ENCODE measurements at places on chromosomes 6 and 20. TPM values are rescaled to one million over a fixed set of nuclear protein-coding genes. Genes with fewer than 3 reads are reported as not detected.

ZDHHC14 gene
- total RNA-seq = 11.4 TPM

DACT2 gene
- 2.0 TPM for total RNA-seq

GRCh38 chr6:157563611-157564284, 182.8 kb downstream of the ZDHHC14 start:
- H3K4me1 ChIP-seq = no peaks in the 10 kb centered on the region
- H3K36me3 ChIP-seq = no peaks in the 10 kb centered on the region
- H3K27me3 ChIP-seq = no peaks in the 10 kb centered on the region
- no peak overlapping the region for H3K27ac ChIP-seq
- H3K4me3 ChIP-seq = no peak overlapping the region

DNA sequence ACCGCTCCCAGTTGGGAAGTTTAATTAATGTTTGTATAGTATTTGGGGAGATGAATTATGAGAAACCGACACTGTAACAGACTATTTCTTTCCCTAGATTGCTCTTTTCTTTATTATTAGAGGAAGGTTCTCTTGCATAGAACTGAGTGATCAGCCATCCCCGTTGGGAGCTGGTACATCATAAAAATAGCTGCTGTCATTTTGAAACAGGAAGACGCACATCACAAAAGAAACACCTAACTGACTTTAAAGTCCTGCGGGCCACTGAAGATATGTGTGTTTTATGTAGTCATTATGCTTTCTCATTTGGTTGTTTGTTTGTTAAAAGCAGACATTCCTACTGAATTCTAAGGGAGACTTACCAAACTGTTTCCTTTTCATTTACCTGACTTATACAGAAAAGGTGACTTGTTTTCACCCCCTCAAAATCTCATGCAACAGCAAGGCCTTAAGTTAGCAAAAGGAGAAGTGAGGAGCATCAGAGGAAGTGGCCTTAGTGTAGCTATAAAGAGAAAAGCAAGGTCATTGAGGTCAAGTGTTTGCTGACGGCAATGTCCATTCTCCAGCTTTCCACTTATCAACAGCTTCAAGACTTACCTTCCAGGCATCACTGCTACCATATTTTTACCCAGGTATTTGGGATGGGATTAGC, 91.0 kb downstream of the PKHD1 start:
- H3K27ac ChIP-seq = no peak overlapping the region
- H3K36me3 ChIP-seq = no peaks in the 10 kb centered on the region
- no peak overlapping the region for H3K4me3 ChIP-seq

DNA sequence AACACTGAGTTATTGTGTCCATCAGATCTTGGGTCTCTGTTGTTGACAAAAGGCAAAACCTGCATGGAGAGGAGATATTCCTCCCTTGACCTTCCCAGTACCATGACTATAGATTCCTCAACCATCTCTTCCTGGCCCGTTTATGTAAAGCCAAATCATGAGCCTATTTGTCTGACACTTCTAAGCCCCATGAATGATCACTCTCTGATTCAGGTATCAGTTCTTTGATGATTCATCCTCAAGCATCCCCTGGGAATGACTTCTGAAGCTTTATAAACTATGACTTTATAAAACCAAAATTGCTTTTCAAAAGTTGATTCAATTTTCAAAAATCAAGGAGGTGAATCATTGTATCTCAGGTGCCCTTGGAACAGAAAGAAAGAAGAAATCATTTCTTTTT, 78.7 kb upstream of the LOC128125822 start:
- no peaks in the 10 kb centered on the region for H3K4me1 ChIP-seq
- no peak overlapping the region for H3K27ac ChIP-seq
- no peaks in the 10 kb centered on the region for H3K27me3 ChIP-seq
- DNase-seq = no peak

- H3K27ac ChIP-seq = no peak overlapping the region
- H3K36me3 ChIP-seq = no peaks in the 10 kb centered on the region
- no peaks in the 10 kb centered on the region for H3K4me1 ChIP-seq
- H3K4me3 ChIP-seq = no peak overlapping the region
- H3K27me3 ChIP-seq = no peaks in the 10 kb centered on the region
- no peak for DNase-seq
Measured at GRCh38 chr20:18987781-18988360, 174.3 kb downstream of the SCP2D1 start.

GRCh38 chr6:11043378-11043960, 636 bp downstream of the ELOVL2 start:
- no peak overlapping the region for H3K27ac ChIP-seq
- H3K36me3 ChIP-seq = no peaks in the 10 kb centered on the region
- peaks cover 28% of the 10 kb centered on the region for H3K27me3 ChIP-seq
- no peaks in the 10 kb centered on the region for H3K4me1 ChIP-seq

POM121L2 gene
- total RNA-seq = 0.07 TPM

OR2H1 gene
- not detected for total RNA-seq

GRCh38 chr6:10418361-10418861, 3.5 kb upstream of the TFAP2A start:
- no peaks in the 10 kb centered on the region for H3K4me1 ChIP-seq
- no peak overlapping the region for H3K27ac ChIP-seq
- H3K4me3 ChIP-seq = no peak overlapping the region
- no peak for DNase-seq

DSP gene
- 250 TPM for total RNA-seq

- H3K27me3 ChIP-seq = no peaks in the 10 kb centered on the region
- no peak overlapping the region for H3K27ac ChIP-seq
- H3K4me3 ChIP-seq = no peak overlapping the region
- DNase-seq = no peak
- H3K36me3 ChIP-seq = peaks cover 4% of the 10 kb centered on the region
Measured at GRCh38 chr6:135488023-135488422, 9.5 kb downstream of the AHI1 start.

- no peak overlapping the region for H3K4me3 ChIP-seq
- no peak for DNase-seq
- no peak overlapping the region for H3K27ac ChIP-seq
- no peaks in the 10 kb centered on the region for H3K36me3 ChIP-seq
- H3K27me3 ChIP-seq = no peaks in the 10 kb centered on the region
Measured at GRCh38 chr6:138073264-138073663, 34.0 kb downstream of the PERP start.

DNA sequence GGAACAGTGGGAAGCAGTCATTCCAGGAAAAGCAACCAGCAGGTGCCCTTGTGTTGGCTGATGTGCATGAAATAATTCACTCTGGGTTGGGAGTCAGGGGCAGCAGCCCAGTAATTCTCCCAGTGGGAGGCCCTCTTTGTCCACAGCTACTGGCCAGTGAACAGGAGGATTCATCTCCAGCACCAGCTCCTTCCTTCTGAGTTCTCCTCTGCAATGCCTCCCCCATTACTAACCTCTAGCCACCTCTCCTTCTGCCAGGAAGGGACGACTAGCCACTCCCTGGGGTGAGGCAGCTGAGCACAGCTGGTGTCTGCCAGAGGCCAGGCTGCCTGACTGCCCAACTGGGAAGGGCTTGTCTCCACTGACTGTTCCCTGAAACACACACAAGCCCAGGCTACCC, 12.5 kb upstream of the R3HDML start:
- peak overlapping the region; percentile 46 for H3K27ac ChIP-seq
- H3K4me1 ChIP-seq = peaks cover 4% of the 10 kb centered on the region
- no peaks in the 10 kb centered on the region for H3K36me3 ChIP-seq

DNA sequence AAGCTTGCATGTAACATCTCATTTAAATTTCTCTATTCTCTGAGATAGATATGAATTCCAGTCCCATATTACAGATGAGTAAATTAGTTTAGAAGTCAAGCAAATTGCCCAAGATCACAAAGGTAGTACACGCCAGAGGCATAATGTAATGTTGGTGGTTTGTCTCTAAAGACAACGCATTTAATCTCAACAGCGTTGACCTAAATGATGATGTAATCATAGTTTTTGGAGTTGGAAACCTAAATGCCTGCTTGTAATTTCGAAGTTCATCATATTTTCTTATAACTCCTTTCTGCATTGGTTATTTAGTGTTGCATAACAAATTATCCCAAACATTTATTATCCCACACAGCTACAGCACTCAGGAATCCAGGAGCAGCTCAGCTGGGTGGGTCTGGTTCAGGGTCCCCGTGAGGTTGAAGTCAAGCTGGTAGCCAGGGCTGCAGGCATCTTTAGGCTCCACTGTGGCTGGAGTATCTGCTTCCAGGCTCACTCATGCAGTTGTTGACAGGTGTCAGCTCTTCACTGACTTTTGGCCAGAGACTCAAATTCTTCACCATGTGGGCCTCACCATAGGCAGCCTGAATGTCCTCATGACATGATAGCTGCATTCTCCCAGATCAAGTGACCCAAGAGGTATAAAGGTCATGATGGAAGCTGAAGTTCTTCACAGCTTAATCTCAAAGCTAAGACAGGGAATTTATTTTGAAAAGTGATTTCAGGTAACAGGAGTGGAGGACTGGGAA, 122.0 kb upstream of the SPTLC3 start:
- DNase-seq = no peak
- H3K27me3 ChIP-seq = no peaks in the 10 kb centered on the region
- no peak overlapping the region for H3K27ac ChIP-seq
- no peaks in the 10 kb centered on the region for H3K4me1 ChIP-seq
- H3K4me3 ChIP-seq = no peak overlapping the region

- H3K4me1 ChIP-seq = no peaks in the 10 kb centered on the region
- H3K4me3 ChIP-seq = no peak overlapping the region
- H3K36me3 ChIP-seq = no peaks in the 10 kb centered on the region
- DNase-seq = no peak
- H3K27me3 ChIP-seq = no peaks in the 10 kb centered on the region
- no peak overlapping the region for H3K27ac ChIP-seq
Measured at GRCh38 chr6:105459049-105459448, 56.2 kb upstream of the PREP start.

- no peaks in the 10 kb centered on the region for H3K36me3 ChIP-seq
- H3K4me3 ChIP-seq = no peak overlapping the region
- no peak for DNase-seq
- no peaks in the 10 kb centered on the region for H3K4me1 ChIP-seq
- no peak overlapping the region for H3K27ac ChIP-seq
- no peaks in the 10 kb centered on the region for H3K27me3 ChIP-seq
Measured at GRCh38 chr6:105849746-105850145, 236.4 kb upstream of the PRDM1 start.

- no peak for DNase-seq
- H3K27me3 ChIP-seq = no peaks in the 10 kb centered on the region
- H3K36me3 ChIP-seq = no peaks in the 10 kb centered on the region
- H3K27ac ChIP-seq = no peak overlapping the region
Measured at GRCh38 chr20:32165836-32166545, 41.6 kb downstream of the PLAGL2 start.

- H3K36me3 ChIP-seq = no peaks in the 10 kb centered on the region
- H3K4me1 ChIP-seq = no peaks in the 10 kb centered on the region
- H3K27ac ChIP-seq = no peak overlapping the region
- H3K4me3 ChIP-seq = no peak overlapping the region
- no peak for DNase-seq
Measured at GRCh38 chr6:74871757-74872156, 334.1 kb downstream of the COL12A1 start.

GSTA2 gene
- total RNA-seq = 0.22 TPM

DNAH8 gene
- total RNA-seq = not detected

GRCh38 chr20:13515291-13515690, 123.4 kb downstream of the TASP1 start:
- H3K27me3 ChIP-seq = no peaks in the 10 kb centered on the region
- no peak for DNase-seq
- no peak overlapping the region for H3K27ac ChIP-seq
- no peak overlapping the region for H3K4me3 ChIP-seq
- no peaks in the 10 kb centered on the region for H3K4me1 ChIP-seq
- no peaks in the 10 kb centered on the region for H3K36me3 ChIP-seq

KIAA0408 gene
- 1.6 TPM for total RNA-seq

DNA sequence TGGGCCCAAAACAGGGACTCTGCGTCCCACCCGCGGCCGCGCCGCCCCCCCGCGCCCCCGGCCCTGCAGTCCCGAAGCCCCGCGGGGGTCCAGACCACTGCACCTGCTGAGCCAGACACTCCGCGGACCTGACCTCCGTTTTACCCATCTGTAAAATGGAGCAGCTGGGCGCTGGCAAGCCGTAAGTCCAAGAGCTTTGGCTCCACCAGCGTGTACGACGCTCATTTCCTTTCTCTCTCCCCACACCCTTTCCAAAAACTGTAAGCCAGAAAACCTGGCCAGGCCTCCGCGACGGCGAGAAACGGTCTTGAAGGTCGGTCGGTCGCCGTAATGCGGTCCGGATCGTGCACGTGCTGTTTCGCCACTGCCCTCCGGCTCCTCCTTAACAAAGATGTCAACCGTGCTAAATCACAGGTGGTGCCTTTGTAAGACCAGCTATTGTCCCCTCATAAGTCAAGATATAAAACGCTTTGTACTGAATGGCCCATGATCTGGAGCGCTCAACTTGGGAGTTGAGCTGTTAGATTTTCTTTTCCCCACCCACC, 7.8 kb upstream of the NR2E1 start:
- H3K36me3 ChIP-seq = no peaks in the 10 kb centered on the region
- H3K27ac ChIP-seq = no peak overlapping the region
- no peak for DNase-seq
- H3K27me3 ChIP-seq = peaks cover 96% of the 10 kb centered on the region
- H3K4me1 ChIP-seq = no peaks in the 10 kb centered on the region
- peak overlapping the region; percentile 12 for H3K4me3 ChIP-seq

DNA sequence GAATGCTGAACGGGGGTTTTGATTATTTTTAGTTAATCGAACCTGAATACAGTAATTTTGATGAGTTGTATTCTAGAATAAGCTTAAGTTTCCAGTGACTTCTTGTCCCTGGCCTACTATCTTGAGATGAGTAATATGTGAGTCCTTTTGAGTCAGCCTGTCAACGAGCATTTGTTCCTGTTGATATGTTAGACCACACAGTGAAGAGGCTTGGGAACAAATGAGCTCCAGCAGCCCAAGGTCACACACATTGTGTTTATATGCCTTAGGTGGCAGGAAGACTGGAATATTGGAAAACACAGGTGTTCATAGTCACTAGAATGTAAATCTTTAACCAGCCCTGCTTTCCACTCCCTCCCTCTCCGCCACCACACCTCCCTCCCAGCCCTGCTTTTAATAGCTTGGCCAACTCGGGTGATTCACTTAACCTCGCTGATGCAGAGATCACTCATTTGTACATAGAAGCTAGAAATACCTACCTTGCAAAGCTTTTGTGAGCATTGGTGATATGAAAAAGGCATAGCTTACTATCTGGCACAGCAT, 9.1 kb downstream of the SMPDL3A start:
- peaks cover 3% of the 10 kb centered on the region for H3K4me1 ChIP-seq
- peak; percentile 84 for DNase-seq
- no peak overlapping the region for H3K4me3 ChIP-seq
- H3K27ac ChIP-seq = peak overlapping the region; percentile 81
- no peaks in the 10 kb centered on the region for H3K27me3 ChIP-seq
- no peaks in the 10 kb centered on the region for H3K36me3 ChIP-seq

DNA sequence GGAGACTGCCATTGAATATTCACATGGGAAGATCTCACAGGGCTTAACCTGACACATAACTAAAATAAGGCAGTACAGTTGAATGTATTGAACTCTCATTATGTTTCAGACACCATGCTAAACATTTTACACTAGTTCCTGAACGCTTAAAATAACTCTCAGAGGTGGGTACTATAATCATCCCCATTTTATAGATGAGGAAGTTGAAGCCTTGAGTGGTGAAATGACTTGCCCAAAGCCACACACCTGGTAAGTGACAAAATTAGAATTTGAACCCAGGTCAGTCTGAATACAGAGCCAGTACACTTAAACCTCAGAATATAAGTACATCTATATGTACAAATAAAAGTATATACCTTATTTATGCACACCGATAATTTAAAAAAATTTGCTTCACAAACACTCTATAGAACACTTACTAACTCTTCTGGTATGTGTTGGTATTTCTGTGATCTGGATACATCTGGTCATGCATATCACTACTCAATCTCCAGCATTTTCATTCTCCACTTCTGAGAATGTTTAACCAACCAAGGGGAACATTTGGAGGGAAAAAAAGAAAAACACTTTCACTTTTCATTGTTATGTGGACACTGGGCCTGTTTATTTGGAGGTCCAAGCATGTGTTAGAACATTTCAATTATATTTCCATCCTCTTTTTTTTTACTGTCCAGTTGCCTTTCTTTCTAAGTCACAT, 4.6 kb upstream of the BICRAL start:
- no peak for DNase-seq
- peaks cover 4% of the 10 kb centered on the region for H3K4me1 ChIP-seq
- no peaks in the 10 kb centered on the region for H3K27me3 ChIP-seq
- H3K27ac ChIP-seq = peak overlapping the region; percentile 71

Data from colonic mucosa (tissue), 4 donors.